ENCODE measurements at places on chromosomes 16 and 17.

DNA sequence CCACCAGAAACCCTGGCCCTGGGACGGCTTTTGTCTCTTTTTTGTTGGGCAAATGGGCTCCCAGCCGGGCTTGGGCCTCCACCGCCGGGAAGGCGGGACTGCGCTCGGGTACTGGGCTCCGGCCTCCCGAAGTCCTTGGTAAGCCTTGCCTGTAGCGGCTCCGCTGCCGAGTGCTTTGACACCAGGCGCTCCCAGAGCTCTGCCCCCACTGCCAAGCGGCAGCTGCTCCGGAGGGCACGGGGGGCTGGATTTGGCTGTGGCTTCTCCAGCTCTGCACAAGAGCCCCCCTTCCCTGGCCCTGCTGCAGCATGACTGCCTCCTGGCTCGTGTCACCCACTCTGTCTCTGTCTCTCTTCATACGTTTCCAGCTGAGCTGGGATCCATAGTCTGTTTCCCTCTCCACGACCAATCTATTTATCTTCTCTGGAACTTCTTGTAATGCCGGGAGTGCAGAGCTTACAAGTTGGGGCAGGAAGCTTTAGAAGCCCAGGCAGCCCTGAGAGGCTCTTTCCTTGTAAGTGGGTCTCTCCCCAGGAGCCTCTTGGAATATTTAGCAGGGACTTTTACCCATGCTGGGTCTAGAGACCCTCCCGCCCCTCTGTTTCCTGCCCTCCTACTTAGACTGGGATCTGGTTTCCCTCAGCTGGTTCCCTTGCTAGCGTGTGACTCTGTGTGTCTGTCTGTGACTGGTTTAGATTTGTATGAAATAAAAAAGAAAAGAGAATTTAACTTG lies 246.9 kb upstream of the GSE1 start:
- DNase-seq = no peak

GRCh38 chr17:50697663-50698272 lies 9.9 kb downstream of the ANKRD40 start:
- no peak for DNase-seq

- no peak for DNase-seq
These were observed 171.7 kb upstream of the ASIC2 start for GRCh38 chr17:33464669-33465280.

GRCh38 chr17:80477647-80478478 lies 1.5 kb upstream of the NPTX1 start:
- no peak for DNase-seq

DNA sequence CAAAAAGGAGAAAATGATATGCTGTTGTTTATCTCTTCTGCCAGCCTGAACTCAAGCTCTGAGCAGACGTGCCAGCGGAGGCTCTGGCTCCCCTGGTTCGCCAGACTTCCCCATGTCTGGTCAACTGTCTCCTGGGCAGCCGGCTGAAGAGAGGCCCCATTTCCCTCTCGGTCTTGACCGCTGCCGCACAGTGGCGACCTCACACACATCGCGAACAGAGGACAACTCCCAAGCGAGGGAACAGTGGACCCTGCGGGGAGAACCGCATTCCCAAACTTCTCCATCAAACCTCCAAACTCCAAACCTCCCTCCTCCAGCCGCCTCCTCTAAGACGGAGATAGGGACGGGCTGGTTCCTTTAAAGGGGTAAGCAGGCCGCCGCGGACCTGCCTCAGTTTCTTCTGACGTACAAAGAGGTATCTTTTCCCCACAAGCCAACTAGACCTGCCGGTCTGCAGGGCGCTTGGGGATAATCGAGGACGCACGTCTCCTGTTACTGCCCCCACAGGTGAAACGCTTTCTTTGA lies 24.9 kb upstream of the RFFL start:
- no peak for DNase-seq

- no peak for DNase-seq
These were observed 592 bp downstream of the ALDOA start for GRCh38 chr16:30065943-30066760.

GRCh38 chr16:88750854-88751253 lies 34.2 kb downstream of the PIEZO1 start:
- DNase-seq = no peak

- DNase-seq = no peak
These were observed 120.3 kb downstream of the RBFOX3 start for GRCh38 chr17:79490530-79490929.

- no peak for DNase-seq
These were observed 17.0 kb upstream of the ABCA8 start for GRCh38 chr17:68972119-68972704.

DNA sequence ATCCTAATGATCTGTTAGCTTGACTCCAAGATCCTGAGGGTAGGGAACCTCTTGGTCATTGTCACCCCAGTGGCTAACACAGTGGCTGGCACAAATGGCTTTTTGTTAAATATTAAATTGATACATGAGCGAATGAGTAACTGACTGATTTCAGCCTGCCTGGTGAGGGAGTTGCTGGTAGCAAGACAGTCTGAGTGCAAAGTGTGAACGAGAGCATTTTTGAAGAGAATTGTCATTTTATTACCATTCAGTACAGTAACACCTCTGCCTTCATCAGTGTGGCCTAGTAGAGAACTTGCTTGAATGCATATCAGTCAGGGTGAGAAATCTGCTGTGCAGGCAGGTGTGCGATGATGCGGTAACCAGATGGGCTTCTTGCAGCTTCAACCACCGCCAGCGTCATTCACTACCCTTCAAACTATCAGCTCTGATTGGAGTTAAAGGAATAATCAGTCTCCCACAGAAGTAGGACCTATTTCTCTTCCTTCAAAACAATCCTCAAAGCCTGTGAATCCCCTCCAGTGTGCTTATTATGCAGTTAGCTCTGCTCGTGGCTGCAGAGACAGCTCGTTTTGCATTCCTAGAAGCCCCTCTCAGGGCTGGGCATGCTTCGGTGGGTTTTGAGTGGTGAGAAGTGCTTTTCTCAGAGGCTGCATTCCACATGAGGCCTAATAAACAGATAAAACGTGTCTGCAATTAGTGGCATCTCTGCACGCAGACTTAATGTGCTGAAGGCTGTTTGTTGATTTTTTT lies 29.0 kb downstream of the HEXIM2 start:
- DNase-seq = no peak

DNA sequence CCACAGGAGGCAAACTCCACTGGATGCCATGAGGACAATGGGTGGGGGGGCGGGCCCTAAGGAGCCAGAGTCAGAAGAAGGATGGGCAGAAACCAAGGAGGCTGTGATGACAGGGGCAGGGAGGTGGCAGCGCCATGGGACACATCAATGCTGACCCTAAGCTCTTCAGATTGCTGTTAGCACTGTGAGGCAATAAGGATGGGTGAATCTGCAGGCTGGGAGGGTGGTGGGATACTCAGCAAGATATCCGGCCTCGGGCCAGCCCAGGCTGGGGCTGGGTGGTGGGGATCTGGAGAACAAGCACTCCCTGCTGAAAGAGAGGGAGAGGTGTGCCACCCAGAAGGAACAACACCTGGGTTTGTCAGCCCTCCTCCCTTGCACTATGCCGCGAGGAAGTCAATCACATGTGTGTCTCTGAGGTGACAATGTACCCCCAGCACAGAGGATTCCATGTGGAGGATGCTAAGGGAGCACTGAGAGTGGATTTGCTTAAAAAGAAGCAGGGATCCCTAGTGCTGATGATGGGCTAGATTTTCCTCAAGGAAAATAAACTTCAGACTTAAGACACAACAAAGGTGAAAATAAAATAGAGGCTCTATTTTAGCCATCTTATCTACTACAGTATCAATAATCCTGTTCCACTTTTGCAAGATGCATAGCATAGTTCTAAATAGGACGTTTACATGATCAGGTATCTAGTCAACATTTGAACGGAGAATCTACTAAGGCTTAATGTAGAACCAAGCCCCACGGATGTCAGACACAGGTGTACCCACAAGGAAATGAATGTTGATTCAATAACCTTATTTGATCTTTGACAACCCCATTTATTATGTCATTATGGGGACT lies 22.6 kb downstream of the SMPD3 start:
- no peak for DNase-seq

GRCh38 chr17:14838567-14838966 lies 426.6 kb downstream of the PMP22 start:
- DNase-seq = no peak

- peak; percentile 89 for DNase-seq
These were observed 24.3 kb upstream of the ZNF750 start for GRCh38 chr17:82863941-82864712.

DNA sequence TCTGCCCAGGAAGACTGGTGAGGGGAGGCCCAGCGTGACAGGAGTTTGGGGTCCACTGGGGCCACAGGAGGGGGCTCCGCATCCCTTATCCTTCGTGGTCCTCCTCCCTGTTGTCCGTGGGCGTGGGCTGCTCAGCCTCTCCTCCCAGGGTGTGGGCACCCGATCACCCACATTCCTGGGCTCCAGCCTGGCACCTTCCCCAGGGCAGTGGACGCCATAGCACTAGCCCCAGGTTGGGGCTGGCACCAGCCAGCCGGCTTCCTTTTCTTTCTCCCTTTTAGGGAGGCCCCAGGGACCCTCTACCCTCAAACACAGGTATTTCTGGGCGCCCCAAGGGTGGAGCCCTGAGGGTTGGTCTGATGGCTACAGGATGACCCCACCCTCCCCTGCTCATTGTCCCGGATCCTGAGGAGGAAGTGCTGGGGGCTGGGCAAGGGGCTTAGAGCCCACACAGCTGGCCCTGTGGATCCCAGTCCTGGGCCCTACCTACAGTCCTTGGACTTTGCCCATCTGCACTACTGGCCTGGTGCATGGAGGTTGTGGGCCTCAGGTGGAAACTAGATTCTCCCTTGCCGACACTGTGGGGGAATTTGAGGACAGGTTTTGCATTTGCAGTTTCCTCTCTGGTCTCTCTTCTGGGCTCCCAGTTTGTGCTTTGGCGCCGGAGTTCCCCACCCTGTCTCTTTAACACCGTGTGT lies 1.1 kb downstream of the KIF1C start:
- no peak for DNase-seq

DNA sequence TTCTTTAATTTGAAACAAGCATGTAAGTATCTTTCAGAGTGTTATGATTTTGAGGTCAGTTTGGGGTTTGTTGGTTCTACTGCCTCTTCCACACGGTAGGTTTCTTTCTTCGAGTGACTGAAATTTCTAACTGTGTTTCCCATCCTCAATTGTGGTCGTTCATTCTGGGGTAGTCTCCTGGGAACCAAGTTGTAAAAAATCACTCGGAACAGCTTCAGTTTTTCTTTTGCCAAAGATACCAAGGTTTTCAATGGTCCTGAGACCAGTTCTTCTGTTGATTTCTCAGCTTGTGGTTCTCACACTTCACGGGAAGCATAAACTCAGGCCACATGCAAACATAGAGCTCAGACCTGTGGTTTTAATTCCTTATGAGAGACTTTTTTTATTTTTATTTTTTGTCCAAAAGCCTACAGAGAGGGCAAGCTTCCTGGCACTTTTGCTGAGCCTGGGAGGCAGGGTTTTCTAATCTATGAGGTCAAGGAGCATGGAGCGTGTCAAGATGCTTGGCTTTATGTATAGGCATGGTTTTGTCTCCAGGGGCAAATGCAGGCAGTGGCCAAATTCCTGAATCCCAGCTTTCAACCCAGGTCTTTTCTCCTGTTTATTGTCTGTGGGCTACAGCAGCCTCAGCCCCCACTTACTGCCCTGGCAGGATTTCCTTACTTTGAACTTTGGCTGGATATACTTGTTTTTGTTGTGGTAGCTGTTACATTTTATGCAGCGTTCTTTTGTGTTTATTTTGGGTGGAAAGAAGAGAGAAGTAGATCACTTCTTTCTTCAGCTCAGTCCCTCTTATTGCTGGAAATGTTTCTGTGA lies 32.9 kb downstream of the HS3ST3A1 start:
- no peak for DNase-seq

DNA sequence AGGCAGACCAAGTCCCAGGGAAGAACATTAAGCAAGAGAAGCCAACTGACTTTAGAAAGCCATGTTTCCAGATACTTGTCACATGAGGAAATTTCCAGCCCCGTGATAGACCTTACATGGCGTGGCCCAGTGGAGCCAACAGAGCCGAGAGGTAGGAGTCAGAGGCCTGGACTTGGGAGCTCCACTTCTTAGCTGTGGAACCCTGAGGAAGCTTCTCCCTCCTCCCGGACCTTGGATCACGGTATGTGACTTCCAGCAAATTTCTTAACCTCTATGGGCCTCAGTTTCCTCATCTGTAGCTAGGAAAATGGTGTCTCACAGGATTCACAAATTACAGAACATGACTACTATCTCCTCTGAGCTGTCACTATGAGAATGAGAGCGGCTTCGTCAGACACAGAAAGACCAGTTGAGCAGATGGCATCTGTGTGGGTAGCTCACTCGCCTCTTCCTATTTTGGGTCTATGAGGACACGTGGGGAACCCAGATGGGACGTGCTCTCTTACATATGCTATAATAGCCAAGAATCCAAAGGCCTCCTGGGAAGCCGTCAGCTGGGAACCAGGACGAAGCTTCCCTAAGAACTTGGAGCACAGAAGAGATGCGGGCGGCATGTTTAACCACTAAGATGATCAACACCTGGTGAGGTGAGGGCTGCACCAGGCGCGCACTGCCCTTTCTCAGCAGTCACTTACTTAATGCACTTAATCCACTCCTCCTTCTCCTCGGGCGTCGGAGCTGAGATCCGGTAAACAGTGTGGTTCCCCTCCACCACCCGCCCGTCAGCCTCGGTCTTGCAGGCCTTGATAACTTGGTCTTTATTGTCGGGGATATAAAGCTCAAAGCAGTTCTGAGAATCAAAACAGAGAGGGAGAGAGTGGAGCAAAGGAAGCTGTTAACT lies 102.3 kb downstream of the CYTH1 start:
- DNase-seq = no peak

- peak; percentile 71 for DNase-seq
These were observed 7.5 kb upstream of the SLC35B1 start for GRCh38 chr17:49715216-49715615.
